ENCODE measurements at places on chromosomes 2 and 18. TPM values are rescaled to one million over a fixed set of nuclear protein-coding genes. Genes with fewer than 3 reads are reported as not detected.

DNA sequence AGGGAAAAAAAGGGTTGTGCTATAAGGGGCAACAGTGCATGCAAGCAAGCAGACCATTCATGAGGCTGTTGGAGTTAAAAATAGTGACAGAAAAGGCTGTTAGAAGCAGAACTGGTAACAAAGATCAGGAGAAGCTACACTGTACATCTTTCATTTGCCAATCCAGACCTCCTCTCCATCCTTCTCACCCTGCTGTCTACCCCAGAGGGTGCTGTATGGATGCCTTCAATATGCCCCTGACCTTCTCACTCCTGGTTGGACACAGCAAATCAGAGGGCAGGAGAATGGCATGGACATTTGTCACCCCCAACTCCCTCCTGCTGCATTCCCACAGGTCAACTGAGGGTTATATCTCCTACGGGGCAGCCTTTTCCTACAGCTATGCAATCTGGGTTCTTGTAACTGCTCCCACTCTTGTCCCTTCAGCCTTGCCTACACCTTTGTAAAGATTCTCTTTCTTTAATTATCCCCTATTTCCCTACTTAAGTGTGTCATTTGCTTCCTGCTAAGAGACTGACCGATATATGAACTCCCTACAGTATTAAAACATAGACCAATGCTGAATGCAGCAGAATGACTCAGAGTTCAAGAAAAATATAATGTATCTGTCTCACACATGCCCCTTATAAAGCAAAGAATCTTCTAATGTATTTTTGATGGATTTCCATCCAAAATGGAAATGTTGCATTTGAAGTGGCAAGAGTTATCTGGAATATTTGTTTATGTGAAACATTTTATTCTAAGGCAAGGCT, 169.2 kb upstream of the NCKAP5 start:
- H3K27ac ChIP-seq: no peak overlapping the region
- no peaks in the 10 kb centered on the region for H3K36me3 ChIP-seq
- H3K4me3 ChIP-seq: no peak overlapping the region

- H3K4me1 ChIP-seq: no peaks in the 10 kb centered on the region
- no peak overlapping the region for H3K27ac ChIP-seq
- H3K27me3 ChIP-seq: peaks cover 12% of the 10 kb centered on the region
- H3K4me3 ChIP-seq: no peak overlapping the region
- DNase-seq: no peak
These were observed 24.8 kb upstream of the GALNT14 start for GRCh38 chr2:31163011-31163539.

DNA sequence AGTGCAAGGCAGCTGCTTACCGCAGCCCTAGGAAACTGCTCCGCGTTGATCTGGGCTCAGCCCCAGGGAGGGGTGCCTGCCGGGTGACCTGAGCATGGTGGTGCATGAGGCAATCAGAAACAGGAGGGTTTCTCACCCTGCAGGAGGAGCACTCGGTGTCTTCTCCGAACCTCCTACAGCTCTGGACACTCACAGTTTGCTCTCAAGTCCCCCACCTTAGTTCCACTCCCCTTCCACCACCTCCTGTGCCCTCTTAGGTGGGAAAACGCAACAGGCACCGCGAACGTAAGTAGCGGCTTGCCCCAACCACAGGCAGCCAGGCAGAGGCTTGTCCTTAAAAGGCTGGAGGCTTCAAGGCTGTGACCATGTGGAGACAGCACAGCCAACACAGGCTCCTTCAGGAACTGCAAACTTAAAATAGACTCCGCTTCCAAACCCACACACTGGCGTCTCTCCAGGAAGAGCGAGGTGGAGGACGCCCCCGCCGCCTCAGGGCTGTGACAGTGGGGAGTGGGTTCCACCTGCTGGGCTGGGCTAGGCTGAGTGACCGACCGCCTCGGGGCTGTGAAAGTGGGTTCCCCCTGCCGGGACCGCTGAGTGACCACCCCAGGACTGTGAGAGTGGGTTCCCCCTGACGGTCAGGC, 71.6 kb downstream of the NDUFA10 start:
- no peaks in the 10 kb centered on the region for H3K36me3 ChIP-seq
- H3K4me1 ChIP-seq: peaks cover under 1% of the 10 kb centered on the region
- no peak for DNase-seq
- no peaks in the 10 kb centered on the region for H3K27me3 ChIP-seq
- no peak overlapping the region for H3K27ac ChIP-seq

GRCh38 chr2:215429424-215429823, 6.4 kb downstream of the FN1 start:
- peaks cover 70% of the 10 kb centered on the region for H3K36me3 ChIP-seq
- no peak overlapping the region for H3K27ac ChIP-seq
- no peak for DNase-seq
- H3K4me3 ChIP-seq: no peak overlapping the region
- no peaks in the 10 kb centered on the region for H3K4me1 ChIP-seq

GRCh38 chr2:113041871-113042270, 10.8 kb downstream of the IL36B start:
- no peak overlapping the region for H3K4me3 ChIP-seq
- H3K27me3 ChIP-seq: no peaks in the 10 kb centered on the region
- H3K27ac ChIP-seq: no peak overlapping the region

DNA sequence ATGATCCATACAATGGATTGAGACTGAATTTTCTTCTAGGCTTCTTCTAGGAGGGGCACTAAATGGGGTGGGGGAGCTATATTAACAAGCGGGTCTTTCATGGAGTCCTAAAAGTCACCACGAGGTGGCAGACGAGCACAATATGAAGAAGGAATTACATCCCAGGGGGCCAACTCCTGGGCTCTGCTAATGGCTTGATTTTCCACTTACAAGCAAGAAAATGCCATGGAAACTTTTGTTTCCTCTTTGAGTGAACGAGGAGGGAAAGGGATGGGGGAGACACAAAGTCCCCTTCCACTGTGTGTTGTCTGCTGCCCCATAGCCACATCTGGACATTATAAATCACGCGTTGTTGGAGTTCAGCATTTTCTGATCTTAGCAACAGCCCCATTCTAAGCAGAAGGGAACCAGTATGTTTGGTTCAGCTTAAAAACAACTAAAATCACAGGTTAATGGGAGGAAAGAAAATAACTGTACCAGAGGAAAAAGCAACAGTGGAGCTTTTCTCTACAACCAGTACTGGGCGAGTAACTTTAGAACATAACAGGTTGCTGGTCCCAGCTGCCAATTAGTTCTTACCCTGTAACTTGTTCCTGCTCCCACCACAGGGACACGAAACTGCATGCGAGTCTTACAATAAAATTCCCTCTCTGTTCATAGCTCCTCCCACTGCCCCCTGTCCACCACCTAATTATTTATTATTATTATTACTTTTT, 285.0 kb upstream of the PARD3B start:
- H3K4me3 ChIP-seq: no peak overlapping the region
- no peaks in the 10 kb centered on the region for H3K27me3 ChIP-seq
- no peak overlapping the region for H3K27ac ChIP-seq
- H3K36me3 ChIP-seq: no peaks in the 10 kb centered on the region
- H3K4me1 ChIP-seq: peaks cover 16% of the 10 kb centered on the region

The AFF3 gene
- total RNA-seq: 90.9 TPM

The SOX11 gene
- total RNA-seq: 13.3 TPM

The TBR1 gene
- not detected for total RNA-seq

Measured in lung (tissue), 17 donors.